ENCODE measurements at places on chromosomes 6 and 20.

DNA sequence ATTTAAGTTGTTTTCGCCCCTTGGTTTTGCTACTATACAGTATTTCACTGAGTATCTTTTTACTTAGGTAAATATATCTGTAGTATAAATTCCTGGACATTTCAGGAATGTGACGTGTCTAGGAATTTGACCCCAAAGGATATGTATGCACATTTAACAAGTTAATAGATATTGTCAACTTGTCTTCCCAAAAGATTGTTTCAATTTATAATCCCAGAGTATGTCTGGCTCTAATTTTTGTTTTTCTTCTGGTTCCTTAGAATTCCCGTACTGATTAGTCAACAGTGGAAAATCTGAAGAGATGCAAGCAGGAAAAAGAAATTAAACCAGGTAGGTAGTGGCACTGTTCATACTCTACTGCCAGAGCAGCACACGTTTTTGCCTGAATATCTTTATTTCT, 7.2 kb downstream of the PKIG start:
- no peak for DNase-seq

GRCh38 chr6:439641-440167, 48.2 kb downstream of the IRF4 start:
- DNase-seq: no peak

DNA sequence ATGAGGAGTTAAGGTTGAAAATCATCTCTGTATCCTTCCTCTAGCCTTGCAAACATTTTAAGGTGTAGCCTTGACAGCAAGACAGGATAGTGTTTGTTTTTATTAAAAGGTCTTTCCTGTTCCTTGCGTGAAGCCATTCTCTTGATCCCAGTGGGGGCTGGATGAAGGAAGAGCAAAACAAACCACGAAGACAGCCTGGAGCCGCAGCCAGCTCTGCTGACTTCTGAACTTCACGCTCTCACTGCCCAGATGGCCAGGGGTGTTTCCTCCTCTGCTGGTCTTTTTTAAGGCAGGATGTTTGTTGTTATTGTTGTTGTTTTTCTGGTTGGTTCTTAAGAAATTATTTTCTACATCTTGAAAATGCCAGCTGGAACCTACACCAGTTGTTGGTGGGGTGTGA, 156.4 kb downstream of the MTHFD1L start:
- DNase-seq: no peak

DNA sequence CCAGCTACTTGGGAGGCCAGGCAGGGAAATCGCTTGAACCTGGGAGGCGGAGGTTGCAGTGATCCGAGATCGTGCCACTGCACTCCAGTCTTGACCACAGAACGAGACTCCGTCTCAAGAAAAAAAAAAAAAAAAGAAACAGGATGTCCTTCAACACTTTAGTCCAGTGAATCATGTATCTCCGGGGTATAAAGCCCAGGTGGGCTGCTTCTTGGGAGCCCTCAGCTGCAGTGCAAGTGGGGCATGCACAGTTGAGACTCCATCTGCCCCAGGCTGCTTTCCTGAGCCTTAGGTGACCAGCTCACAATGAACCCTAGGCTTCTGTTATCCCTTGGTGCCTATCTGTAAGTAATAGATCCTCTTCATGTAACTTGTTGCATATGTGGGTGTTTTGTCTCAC, 187.1 kb upstream of the RNF24 start:
- no peak for DNase-seq

DNA sequence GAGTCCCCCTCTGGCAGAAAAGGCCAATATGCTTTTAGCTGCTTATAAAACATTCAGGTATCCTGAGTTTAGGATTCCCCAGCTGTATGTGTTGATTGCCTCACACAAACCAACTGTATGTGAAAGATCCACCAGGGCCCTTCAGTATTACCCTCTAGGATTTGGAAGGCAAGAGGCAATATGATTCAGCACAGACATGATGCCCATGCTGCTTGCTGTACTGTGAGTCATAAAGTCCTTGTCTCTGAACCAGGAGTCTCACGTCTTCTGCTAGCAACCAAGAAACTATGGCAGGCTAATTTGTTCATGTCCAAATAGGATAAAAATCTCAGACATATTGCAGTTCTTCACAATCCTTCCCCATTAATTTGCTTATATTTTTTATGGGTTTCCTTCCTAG, 789.2 kb upstream of the SLC35B3 start:
- DNase-seq: no peak

DNA sequence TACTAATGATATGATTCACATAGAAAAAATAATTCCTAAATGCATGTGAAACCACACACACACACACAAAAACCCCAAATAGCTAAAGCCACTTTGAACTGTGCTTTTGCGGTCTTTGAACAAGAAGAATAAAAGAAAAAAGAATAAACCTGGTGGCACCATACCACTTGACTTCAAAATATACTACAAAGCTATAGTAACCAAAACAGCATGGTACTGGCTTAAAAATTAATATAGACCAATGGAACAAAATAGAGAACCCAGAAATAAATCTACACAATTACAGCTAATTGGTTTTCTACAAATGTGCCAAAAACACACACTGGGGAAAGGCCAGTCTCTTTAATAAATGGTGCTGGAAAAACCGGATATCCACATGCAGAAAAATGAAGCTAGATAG, 13.4 kb downstream of the OR2B6 start:
- no peak for DNase-seq

DNA sequence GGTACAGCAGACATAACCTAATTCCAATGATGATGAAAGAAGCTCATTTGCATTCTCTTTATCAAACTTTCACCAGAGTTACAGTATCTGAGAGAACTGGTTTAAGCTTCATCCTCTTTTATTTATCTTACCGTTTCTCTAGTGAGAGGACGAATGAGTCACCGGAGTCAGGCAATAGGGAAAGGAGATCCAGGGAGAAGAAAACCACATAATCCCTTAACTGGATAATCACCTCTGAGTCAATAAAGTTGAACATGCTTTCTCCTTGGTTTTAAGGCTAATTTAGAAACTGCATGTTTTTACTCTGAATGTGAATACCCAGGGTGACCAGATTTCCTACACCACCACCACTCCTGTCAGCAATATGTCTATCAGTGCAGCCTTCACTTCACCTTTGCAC, 313.7 kb upstream of the TBX18 start:
- no peak for DNase-seq

DNA sequence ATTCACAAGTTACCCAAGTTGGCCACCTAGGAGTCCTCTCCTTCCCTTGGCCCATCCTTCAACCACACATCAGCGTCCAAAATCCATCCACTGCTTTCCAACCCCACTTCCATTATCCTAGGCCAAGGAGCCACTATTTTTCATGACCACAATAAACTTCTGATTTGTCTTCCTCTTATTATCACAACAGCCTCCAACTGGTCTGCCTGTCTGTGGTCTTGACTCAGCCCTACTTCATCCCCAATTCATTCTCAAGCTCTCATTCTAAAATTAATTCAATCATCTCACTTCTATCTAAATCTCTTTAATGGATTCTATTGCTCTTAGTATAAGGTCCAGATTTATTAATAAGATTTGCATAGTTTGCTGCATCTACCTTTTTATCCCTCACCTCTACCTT, 189.0 kb upstream of the PRDM1 start:
- DNase-seq: no peak

Data from stimulated activated CD4-positive, alpha-beta T cell treated with anti-CD3 and anti-CD28 coated beads, TNF-alpha, amount 100 ng/mL, for 4 hours (primary cell).